Pons (tissue), 1 donor: ENCODE measurements at places on chromosomes 6 and 20.

DNA sequence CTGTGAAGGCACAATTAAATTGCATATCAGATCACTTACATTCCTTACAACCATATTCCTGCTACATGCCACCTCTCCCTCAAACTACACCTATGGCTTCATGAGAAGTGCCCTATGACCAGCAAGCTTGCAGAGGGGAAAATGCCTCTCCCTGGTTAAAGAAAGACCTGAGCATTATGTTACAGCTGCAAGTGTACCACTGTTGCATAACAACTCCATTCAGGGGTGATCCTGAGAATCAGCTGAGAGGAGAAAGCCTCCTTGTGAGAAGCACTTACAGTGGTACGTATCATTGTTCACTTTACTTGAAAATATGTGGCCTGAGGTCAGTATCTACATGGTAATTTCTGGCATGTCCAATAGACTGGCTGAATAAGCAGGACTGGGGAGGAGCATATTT is 20.0 kb downstream of the PDSS2 start:
- no peak for DNase-seq

- DNase-seq: no peak
Measured at GRCh38 chr20:53890443-53891305, 179.7 kb downstream of the BCAS1 start.

DNA sequence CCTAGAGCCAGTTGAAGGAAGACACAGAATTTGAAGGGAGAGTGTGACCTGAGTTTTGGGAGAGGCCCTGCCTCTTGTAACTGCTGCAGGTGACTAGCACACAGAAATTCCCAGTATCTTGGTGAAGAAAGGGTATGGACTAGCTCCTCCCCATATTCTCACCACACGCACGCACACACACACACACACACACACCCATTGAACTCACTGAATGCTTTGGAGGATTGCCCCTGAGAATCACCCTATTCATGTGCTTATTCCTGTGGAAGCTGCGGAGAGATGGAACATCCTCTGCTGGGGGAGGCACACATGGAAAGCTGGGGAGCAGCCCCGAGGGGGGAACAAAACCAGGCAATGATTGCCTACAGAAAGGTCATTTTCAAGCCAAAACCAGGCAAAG is 6.2 kb upstream of the LMBRD1 start:
- DNase-seq: no peak

DNA sequence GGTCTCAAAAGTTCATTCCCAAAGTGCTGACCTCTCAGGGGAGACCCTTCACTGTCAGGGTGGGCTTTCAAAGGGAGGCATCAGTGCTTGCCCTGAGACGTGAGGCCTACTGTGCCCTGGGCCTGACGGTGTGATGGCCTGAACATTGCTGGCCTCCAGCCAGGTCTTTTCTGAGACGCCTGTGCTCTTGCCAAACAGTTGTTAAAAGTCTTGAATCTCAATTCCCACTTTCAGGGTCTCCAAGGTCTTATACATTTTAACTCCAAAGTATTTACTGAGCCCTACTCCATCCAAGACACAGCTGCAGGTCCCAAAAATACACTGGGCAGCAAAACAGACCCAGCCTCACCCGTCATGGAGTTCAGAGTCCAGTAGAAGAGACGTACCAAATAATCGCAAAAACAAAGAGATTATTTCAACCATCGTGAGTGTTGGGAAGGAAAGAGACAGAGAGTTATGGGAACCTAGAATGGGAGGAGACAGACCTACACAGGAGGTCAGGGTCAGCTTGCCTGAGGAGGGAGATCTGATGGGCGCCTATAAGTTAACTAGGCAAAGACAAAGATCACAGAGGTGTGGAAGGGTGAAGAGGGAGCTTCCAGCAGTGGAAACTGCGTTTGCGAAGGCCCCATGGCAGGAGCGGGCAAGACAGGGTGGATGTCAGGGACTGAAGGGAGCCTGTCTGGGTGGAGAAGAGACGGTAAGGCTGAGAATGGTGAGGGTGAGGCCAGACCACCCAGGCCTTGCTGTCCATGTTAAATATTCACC is 446.3 kb downstream of the PREX1 start:
- DNase-seq: no peak

DNA sequence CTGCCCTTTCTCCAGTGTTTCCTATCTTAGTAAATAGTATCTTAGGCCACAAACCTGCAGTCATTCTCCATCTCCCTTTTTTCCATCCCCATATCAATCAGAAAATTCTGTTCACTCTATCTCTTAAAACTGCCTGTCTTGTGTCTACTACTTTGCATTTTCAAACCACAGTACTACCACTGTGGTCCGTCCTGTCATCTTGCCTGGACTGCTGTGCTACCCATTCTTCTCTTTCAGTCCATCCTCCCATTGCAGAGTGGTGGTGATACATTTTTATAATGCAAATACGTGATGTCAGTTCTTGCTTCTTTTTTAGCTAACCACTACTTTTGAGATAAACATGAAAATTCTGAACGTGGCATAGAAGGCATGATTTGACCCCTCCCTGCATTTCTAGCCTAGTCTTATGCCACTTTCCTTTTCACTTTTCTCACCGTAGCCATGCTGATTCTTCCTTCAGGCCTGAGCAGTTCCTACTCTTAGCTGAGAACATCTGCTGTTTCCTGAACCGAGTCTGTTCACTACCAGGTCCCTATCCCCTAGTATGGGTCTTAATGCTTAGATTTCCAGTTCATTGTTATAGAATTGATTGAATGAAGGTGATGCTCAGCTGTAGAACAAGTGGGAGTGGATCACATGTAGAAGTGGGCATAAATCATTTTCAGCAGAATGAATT is 13.8 kb downstream of the TBPL1 start:
- DNase-seq: no peak

DNA sequence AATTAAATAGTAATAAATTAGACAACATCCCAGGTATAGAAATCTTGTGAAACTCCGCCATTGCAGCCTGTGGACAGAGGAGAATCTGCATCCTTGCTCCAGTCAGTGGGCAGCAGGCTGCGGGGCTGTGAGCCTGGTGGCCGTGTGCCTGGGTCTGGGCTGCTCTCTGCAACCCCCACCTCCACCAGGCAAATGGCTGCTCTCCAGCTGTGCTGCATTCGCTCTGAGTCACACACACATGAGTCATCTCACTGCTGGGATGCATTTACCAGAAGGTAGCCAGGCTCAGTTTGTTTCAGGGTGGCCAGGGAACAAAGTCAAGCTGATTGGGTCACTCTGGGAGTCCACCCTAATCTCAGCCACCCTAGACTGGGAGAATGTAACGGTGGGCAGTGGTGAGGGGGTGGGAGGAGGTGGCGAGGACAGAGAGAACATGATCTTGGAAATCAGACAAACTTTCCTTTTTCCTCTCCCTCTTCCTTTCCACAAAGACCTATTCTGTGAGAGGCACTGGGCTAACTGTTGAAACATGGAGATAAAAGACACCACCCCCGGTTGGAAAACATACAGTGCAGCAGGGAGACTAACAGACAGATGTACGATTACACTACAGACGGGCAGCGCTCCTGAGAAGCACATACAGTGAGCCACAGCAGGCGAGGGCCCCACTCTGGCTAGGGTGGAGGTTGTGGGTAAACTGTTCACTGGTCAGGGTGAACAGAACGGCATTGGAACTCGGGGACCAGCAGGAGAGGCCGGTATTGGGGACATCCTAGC is 59.2 kb downstream of the TRAM2 start:
- DNase-seq: peak; percentile 73

DNA sequence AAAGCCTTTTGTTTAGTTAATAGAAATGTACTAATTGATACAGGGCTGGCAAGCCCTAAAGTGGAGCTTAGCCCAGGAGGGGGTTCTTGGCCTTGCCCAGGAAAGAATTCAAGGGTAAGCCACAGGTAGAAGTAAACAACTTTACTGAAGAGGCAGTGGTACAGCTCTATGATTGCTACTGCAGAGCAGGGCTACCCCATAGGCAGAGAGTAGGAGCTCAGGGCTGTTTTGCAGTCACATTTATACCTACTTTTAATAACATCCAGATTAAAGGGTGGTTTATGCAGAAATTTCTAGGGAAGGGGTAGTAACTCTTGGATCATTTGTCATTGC is 680.4 kb upstream of the GJE1 start:
- no peak for DNase-seq

GRCh38 chr6:67210450-67210849 is 1424.6 kb upstream of the ADGRB3 start:
- no peak for DNase-seq

DNA sequence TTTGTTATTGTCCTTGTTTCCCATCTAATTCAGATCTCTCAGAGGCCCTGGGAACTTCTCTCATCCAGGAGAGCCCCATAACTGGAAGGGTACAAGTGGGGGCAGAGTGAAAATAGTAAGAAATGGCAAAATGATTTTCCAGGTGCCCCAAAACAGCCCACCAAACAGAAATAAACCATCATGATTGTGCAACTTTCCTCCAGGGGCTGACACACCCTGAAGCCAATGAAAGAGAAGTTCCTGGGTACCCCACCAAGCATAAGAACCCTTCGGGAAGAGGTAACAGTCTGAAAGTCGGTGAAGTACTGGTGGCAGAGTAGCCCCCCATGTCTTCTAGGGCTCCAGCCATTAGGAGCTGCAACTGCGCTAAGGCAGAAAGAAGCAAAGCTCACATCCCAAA is 282.0 kb downstream of the PTPRT start:
- DNase-seq: no peak

GRCh38 chr6:143087856-143088255 is 27.2 kb downstream of the AIG1 start:
- DNase-seq: no peak

DNA sequence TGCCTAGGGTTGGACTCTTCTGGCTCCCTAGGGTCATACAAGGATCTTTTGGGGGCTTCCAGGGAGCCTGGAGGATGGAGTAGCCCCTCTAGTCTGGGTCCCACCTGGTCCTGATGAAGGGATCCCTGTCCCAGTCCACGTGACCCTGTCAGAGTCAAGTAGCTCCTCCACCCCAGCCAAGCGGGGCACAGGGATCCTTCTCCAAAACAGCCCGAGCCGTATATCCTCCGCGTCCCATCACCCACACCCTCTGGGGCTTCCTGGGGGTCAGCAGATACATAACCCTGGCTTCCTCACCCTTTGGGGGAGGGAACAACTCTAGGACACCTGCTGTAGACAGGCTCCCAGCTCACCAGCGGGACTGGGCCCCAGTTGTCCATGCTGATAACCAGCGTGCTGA is 28.0 kb downstream of the BPIFB1 start:
- no peak for DNase-seq

DNA sequence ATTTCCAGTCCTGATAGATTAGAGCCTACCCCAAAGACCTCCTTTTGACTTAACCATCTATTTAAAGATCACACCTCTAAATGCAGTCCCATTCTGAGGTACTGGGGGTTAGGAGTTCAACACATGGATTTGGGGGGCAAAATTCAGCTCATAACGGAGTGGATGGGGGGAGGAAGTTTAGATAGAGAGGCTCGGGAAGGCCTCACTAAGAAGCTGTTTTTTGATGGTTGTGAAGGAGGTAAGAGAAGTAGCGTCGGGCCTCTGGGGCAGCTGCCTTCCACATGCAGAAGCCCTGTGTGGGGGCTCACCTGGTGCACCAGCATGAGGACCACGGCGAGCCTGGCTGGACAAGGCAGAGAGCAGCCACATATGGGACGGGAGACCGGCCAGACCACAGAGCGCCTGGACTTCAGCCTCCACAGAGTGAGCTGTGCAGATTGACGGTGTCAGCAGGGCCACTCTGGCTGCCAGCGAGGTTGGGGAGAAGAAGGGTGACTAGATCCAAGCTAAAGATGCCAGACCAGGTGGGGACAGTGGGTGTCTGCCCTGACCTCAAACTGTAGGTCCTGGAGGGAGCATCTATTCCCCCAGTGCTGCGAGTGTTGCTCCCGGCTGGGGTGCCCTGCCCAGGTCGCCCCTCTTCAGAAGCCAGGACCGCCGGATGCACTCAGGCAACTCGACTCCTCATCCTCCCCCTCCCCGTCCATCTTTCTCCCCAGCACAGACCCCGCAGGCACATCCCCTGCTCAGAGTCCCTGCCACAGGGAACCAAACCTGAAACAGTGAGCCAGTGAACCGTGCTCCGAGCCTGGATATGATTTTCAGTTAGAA is 5.1 kb upstream of the SYNJ2 start:
- DNase-seq: no peak

- DNase-seq: no peak
Measured at GRCh38 chr20:35240083-35240810, 13.8 kb downstream of the MMP24 start.

DNA sequence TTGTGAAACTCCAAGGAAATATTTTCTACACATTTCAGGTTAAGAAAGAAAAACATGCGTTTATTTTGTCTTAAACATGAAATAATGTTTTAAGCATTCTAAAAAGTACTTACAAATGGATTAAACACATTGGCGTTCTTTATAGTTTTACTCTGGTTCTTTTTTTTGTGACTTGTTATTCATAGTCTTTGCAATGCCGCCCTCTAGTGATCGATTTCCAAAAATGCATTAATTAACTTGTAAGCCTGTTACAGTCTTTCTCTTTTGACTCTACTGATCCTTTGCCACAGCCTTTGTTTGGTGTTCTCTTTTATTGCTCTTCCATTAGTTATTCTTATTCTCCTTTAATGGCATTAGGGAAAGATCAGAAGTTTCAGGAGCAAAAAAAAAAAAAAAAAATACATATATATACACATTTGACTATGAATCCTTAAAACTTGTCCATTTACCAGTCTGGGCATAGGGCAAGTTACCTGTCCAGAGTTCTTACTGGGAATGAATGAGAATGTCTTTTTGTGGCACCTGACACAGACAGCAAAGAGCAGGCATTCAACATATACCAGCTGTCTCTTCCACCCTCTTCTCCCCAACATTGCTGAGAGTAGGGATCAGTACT is 59.9 kb downstream of the MACROD2 start:
- DNase-seq: peak; percentile 90

DNA sequence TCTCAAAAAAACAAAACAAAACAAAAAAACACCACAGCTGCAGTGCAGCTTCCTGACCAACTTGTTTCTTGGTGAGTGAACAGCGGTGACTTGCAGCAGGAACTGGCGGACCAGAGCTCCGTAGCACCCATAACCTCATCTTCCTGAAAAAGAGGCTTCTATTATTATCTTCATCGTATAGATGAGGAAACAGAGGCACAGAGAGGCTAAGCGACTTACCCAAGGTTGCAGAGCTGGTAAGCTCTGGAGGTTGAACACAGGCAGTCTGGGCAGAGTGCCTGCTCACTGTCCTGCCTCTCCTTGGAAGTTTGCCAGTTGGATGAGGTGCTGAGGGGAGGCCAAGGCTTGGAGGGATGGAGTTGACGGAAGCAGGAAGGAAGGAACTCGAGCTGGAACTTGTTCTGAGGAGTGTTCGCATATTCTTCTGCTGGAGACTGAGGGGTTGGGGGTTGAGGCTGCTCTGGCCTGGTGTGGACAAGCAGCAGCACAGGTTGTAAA is 47.9 kb upstream of the CCDC167 start:
- DNase-seq: peak; percentile 31

GRCh38 chr20:32796981-32797451 is 22.7 kb upstream of the MAPRE1 start:
- DNase-seq: no peak

GRCh38 chr20:51002633-51003032 is 20.3 kb downstream of the KCNG1 start:
- no peak for DNase-seq

DNA sequence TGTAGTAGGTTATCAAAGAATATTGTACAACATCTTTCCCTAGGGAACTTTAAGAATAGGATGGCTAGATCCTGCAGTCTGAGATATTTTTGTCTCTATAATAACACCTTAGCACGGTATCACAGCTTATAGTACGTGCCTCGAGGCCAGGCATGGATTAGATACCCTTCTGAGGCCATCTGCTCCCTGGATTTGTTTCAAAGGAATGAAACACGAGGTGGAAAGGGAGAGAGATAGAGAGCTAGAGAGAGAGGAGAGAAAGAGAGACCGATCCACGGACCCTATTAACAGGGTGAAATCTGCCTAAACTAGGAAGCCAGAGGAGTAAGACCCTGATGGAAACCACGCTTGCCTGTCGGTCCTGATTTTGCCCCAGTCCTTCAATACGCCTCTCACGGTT is 92.5 kb downstream of the CD83 start:
- DNase-seq: peak; percentile 7
